RPMI7951 (cell line): ENCODE measurements at places on chromosomes 6 and 20. TPM values are rescaled to one million over a fixed set of nuclear protein-coding genes. Genes with fewer than 3 reads are reported as not detected.
A peak's percentile ranks its signal among the peaks of the same experiment; 100 is the strongest.

Gene MYCT1
- total RNA-seq = 0.10 and 0.48 TPM in 2 replicates

DNA sequence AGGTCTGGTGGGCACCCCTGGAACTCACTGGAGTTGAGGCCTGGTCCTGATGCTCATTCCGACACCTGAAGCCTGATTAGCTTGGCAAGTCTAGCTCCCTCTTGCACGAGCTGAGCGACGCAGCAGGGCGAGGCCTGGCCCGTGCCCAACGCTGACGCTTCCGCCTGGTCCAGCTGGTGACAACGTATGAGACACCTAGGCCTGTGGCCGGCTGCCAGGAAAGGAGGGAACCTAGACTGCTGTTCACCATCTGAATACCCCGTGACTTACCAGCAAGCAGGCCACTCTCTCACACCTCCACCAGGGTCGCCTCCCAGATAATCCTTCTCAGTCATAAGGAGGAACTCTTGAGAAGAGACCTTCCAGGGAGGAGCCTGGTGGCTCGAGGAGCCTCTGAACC, 24.5 kb downstream of the YTHDF1 start:
- peak; percentile 47 for DNase-seq

GRCh38 chr6:19833947-19834346, 3.2 kb upstream of the ID4 start:
- DNase-seq = peak; percentile 13

- peak; percentile 74 for DNase-seq
These were observed 176.3 kb downstream of the ADGRG6 start for GRCh38 chr6:142478117-142478516.

Gene MOCS1
- total RNA-seq = 8.7 and 10.6 TPM in 2 replicates

- peak; percentile 31 for DNase-seq
These were observed 8.5 kb downstream of the TRIM15 start for GRCh38 chr6:30171677-30172471.

DNA sequence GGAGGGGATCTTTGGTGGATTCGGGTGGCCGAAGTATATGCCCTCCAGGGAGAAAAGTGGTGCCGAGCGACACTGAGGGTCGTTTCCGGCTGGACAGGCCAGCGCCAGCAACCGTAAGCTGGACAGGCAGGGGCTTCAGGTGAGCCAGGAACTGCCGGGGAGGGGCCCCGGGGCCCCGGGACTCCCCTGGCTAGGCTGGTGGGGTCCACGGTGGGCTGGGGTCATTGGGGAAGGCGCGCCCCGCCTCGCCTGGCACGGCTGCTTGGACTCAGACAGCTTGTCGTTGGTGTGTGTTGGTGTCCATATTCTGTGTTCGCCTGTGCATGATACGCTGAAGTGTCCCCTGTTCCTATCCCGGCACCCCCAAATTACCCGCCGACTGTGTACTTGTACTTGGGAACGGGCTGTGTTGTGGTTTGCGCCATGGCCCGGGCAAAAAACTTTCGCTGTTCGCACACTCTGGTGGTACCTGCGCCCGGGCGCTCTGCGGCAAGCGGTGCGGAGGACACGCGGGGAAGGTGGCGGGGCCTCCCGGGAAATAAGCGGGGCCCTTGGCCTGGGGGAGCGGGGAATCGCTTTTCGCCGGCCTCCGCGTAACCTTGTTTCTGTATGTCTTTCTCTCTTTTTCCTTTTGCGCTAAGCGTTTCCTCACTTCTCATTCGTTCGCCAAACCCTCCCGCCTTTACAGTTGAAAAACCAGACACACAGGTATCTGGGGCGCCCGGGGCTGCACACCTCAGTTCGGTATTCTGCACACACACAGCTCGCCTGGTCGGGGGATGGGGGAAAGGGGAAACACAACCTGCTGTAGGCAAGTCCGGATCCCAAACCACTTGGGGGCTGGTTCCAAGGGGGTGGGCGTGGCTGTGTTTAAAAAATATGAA, 3.2 kb downstream of the GNAS start:
- DNase-seq = no peak

Gene MYO6
- 5.0 and 6.0 TPM in 2 replicates for total RNA-seq

DNA sequence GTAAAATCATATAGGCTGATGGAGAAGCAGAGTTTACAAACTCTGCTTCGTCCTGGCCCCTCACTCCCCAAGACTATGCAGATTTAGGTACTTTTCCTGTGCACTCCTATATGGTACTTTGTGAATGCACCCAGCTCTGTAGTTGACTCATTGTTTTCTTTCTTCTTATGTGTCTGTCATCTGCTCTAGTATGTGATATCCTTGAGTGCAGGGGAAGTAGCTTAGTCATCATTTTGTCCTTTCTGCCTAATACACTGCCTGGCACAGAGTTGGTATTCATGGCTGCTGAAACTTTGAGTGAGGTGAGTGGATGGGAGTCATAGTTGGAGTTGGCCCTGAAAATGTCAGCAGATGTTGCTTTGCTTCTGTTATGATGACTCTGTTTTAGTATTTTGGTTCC, 222.6 kb downstream of the RNF144B start:
- DNase-seq = no peak

Gene TREM1
- total RNA-seq = 2.0 TPM in 1 of 2 replicates, not detected in the other

DNA sequence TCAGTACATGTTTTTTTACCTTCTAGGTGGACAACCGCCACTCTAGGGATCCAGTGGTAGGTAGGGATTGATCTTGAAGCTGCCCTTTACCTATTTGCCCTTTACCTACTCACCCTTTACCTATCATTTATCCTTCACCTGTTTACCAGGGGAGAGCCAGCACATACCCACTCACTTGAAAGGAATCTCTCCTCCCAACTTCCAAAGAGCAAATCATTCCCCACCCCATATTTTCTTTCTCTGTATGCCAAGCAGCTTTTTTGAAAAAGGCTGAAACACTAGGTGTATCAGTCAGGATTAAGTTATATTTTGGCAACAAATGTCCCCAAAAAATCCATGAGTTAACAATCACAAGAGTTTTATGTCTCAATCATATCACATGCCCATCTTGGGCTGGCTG, 10.5 kb upstream of the EPM2A start:
- no peak for DNase-seq

Gene DCDC2
- total RNA-seq = under 0.01 TPM in 1 of 2 replicates, not detected in the other

DNA sequence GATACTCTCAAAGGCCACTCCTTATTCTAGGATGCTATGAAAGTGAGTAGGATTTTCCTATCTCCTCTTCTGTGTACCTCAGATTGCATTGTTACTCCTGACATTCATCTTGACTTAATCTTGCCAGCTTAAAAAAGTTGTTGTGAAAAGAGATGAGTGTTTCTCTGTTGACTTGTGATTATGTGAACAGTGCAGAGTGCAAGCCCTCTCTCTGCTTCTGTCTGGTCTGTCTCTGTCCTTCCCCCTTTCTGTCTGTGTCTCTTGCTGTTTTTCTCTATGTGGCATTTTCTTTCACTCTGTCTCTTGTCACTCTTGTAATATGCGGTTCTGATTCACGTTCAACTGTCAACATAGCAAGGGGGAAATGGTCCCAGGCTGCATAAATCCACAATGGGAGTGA, 306.6 kb downstream of the FARS2 start:
- no peak for DNase-seq

DNA sequence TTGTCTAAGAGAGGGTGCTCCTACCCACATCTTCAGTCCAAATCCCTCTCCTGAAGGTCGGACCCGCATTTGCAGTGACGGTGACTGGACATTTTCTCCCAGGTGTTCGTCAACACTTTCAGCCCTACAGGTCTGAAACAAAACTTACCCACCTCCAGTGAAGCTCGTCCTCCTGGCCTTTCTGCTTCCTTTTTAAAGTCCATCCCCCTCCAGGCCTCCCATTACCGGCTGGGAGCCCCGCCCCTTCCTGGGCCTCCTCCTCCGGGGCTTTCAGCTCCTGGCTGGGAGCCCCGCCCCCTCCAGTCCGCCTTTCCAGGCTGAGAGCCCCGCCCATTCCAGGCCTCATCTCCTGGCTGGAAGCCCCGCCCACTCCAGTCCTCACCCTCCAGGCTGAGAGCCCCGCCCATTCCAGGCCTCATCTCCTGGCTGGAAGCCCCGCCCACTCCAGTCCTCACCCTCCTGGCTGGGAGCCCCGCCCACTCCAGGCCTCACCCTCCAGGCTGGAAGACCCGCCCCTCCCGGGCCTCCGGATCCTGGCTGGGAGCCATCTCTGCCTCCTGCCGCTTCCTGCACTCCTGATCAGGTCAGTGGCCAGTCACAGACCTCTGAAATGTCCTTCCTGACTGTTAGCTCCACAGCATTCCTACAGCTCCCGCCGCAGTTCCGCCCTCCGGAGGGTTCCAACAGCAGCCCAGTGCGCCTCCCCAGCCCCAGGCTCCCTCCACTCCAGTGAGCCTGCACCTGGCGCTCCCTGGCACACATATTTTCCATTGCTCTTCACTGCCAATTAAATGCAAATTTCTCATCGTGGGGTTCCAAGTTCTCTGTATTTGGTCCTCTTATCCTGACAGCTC, 98.5 kb downstream of the LY86 start:
- peak; percentile 88 for DNase-seq

DNA sequence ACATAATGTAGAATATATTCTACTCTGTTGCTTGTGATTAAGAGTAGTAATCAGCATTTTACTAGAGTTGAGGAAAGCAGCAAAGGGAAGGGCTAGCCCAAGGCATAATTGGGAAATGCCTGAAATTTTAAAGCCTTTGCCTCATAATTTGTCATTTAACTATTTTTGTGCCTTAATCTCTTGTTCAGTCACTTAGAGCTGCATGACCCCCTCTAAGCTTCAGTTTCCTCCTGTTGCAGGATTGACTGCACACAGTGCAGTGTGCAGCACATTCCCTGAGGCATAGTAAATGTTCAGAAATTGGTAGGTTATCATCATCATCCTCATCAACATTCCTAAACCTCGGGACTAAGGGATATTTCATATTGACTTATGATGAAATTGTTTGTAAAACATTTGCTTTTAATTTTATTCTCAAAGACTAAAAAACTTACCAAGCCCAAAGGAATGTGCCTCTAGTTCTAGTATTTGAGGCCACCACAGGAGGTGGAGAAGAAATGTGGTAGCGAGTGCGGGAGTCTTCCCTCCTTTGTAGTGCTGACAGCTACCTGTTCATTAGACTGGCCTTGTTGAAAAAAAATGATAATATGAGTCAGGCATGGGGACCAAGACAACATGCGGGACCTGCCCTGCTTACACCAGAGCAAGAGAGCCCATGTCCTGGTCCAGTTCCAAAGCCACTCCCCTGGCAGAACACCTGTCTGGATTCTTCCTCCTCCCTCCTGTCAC, 14.8 kb upstream of the TENT5A start:
- DNase-seq = peak; percentile 64

Gene FNDC1
- total RNA-seq = not detected in 2 replicates

- DNase-seq = no peak
These were observed 19.9 kb upstream of the PHACTR3 start for GRCh38 chr20:59584278-59584925.

Gene BACH2
- 1.4 and 2.0 TPM in 2 replicates for total RNA-seq

- no peak for DNase-seq
These were observed 72.7 kb downstream of the QRSL1 start for GRCh38 chr6:106702046-106702445.

DNA sequence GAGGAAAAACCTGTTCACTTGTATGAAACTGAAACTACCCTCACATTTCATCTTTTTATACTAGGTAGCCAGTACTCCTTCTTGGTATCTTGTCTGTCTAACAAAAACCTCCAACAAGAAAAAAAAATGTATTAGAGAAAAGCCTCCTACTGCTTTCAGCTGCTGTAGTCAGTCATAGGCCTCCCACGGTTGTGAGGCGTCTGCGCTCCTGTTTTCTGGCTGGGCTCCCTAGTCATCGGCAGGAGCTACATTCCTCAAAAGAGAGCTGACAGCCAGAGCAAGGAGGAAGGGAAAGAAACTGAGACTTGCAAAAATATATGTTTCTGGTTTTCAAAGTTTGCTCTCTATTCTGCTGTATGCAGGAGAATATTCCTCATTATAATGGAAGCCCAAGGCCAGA, 517.0 kb downstream of the LMBRD1 start:
- no peak for DNase-seq

Gene SLC22A1
- total RNA-seq = 0.36 and 1.3 TPM in 2 replicates

- DNase-seq = no peak
These were observed 309.3 kb downstream of the FARS2 start for GRCh38 chr6:5570641-5571040.

- no peak for DNase-seq
These were observed 8.2 kb upstream of the QKI start for GRCh38 chr6:163406366-163406765.

- no peak for DNase-seq
These were observed 49.5 kb upstream of the FBXO30 start for GRCh38 chr6:145863988-145864616.

Gene ARFGEF3
- 0.20 and 0.24 TPM in 2 replicates for total RNA-seq

Gene C6orf15
- not detected in 2 replicates for total RNA-seq

GRCh38 chr6:38259736-38260135, 380.0 kb downstream of the BTBD9 start:
- peak; percentile 67 for DNase-seq

- DNase-seq = peak; percentile 7
These were observed 65.1 kb upstream of the CDH4 start for GRCh38 chr20:61186771-61187472.

DNA sequence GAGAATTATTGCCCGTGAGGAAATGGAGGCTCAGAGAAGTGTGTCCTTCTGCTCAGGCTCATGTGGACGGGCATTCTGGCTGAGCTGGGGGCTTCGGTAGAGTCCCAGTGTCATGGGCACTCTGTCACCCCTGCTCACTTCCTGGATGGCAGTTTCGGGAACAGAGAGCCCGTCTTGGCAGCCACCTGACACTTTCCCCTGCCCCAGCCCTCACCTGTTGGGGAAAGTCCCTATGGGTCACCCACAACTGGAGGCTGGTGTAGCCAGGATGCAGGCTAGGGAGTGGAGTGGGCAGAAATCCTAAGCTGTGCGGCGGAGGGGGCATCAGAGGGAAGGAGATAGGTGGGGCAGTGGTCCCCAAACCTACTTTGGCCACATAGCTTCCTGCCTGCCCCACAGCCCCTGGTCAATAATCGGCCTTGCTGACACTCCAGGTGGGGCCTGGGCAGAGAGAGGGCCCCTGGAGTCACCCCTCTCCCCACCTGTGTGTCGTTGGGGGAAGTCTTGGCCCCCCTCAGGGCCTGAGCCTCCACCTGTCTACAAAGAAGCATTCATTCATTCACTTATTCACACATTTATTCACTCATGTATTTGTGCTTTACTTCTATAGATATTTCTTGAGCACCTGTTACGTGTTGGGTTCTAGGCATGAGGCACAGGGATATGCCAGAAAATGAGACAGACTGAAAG, 40.5 kb downstream of the SNAI1 start:
- DNase-seq = no peak

DNA sequence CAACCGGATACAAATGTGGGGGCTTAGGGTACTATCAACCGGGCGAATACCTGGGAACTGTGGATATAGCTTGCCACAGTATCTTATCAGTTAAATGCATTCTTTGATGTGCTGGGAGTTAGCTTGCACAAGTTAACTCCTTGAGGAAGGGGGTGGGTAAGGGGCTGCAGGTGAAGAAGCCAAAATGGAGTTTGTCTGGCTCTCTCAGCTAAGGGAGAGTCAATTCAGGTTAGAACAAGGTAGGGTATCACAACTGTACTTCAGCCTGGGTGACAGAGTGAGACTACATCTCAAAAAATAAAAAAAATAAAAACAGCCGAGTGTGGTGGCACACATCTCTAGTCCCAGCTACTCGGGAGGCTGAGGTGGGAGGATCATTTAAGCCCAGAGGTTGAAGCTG, 8.5 kb upstream of the BTN1A1 start:
- no peak for DNase-seq

Gene SLPI
- total RNA-seq = not detected in 2 replicates

Gene IER3
- 377 and 410 TPM in 2 replicates for total RNA-seq

Gene PTCRA
- total RNA-seq = not detected in 2 replicates

- no peak for DNase-seq
These were observed 137.1 kb downstream of the ELOVL4 start for GRCh38 chr6:79810185-79810705.

GRCh38 chr6:5747379-5747778, 259.3 kb downstream of the NRN1 start:
- DNase-seq = no peak

- no peak for DNase-seq
These were observed at the start of gene CCR6 for GRCh38 chr6:167122827-167123657. Gene CCR6, plus strand, starts transcription at chr6:167123096. Its CDS starts 13,039 bp downstream, at chr6:167136135.

Gene FERMT1
- 5.7 and 6.4 TPM in 2 replicates for total RNA-seq
